ENCODE measurements at places on chromosomes 2 and 18.

- DNase-seq: no peak
Observed at GRCh38 chr2:75055820-75056675, 97.6 kb downstream of the POLE4 start.

DNA sequence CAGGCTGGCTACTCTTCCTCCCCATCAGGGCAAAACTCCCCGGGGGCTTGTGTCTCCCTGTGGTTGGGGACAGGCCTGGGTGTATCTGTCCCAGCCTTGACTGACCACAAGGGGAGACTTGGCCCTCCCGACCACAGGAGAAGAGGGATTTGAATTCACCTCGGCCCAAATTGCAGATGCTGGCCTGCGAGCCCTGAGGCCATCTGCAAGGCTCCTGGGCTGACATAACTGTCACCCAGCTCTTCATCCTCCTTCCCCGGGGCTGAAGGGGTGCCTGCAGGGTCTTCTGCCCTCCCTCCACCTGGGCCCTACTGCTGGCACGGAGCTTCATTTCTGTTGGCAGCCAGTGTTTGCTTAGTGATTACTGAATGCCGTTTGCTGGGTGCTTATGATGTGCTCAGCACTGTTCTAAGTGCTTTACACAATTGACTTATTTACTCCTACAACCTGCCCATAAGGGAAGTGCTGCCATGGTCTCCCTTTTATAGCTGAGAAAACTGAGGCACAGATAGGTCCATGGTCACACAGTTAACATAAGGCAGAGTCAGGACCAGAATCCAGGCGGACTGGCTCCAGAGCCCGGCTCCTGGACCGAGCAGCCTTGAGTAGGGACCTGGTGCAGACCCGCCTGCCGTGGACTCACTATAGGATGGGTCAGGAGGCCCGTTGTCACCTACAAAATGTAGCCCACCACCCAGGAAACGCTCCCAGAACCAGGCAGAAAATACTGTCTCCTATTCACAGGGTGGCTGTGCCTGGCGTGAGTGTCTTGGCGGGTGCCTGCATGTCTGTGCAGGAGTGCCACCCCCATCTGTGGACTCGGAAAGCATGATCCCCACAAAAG is 18.9 kb downstream of the STEAP3 start:
- DNase-seq: no peak

GRCh38 chr2:115396579-115396978 is 954.1 kb downstream of the DPP10 start:
- DNase-seq: no peak

GRCh38 chr2:64624108-64624610 is 29.6 kb downstream of the SERTAD2 start:
- DNase-seq: no peak

DNA sequence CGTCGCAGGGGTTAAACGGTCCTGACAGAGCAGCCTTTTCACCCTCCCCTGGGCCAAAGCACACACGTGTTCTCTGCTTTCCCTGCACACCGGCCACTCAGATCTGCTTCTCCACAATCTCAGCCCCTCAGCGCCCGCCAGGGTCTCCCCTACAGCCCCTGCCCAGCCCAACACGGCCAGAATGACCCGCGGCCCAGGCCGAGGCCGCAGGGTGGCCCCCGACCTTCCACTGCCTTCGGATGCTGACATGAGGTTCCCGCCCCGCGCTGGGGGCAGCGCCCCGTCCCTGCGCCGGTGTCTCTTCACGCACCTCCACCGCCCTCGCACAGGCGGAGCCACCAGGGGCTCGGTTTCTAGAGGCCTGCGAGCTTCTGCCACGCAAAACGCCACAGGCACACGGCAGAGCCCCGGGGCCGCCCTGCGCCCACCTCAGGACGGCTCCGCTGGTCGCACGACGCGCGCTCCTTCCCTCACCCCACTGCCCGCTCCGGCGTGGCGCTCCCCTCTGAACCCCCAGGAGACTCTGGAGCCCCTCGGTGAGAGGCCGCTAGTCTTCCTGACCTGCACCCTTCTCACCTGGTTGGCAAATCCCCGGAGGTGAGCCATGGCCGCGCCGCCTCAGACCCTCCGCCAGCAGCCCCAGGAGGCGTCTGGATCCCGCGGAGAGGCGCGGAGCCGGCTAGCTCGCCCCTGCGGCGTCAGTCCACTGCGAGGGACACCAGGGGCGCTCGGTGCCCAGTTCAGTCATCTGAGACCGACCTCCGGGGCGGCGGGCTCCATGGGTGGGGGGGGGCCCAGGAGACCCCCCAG is 749 bp downstream of the STK25 start:
- no peak for DNase-seq

DNA sequence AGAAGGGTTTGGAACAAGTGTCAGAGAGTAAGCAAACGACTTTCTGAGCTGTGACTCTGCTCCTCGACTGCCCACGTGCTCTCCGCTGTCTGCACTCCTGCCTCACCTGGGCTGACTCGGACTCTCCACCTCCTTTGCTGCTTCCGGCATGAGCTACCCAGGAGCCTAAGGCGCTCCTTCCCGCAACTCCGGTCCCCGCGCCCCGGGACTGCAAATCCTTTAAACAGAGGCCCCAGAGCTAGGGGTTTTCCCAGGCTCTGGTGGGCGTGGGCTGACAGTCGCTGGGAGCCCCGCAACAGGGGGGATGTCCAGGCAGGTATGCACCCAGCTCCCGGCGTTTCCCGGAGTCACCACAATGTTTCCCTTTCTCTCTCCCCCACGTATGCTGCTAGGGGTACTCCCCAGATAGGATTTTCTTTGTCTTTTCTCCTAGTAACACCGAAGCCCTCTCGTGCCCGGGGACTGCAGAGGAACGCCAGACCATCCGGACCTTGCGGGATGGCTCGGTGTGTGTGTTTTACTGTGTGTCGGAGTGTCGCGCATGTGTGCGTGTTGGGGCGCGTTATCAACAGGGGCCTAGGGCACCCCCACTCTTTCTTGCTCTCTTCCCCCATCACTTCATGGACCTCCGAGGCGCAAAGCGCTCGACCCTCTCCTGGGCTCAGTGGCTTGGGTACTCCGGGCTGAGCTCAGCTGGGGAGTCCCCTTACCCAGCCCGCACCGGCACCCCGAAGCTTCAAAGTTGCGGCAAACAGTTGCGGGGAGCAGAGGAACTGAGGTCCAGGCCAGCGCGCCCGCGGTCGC is 691 bp upstream of the THSD7B start:
- no peak for DNase-seq

GRCh38 chr18:63454497-63454896 is 22.3 kb upstream of the SERPINB5 start:
- DNase-seq: no peak

- DNase-seq: no peak
Observed at GRCh38 chr2:177084607-177085006, 128.0 kb upstream of the HNRNPA3 start.

DNA sequence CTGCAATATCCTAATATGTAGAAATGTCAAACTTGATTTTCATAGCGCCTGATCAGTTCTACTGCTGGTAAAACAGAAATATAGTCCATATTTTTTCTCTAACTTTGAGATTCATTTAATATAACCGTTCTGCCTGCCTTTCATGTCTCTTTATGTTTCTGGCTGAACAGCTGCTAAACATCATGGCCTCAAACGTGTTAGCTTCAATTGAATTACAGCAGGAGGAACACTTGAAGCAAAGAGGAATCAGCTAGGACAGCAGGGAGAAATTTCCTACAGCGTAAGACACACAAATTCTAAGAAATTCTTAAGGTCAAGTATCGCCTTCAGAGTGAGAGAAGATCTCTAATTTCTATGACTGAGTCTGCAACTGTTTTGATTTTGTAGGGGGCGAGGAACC is 433.2 kb downstream of the FBXO15 start:
- DNase-seq: no peak

DNA sequence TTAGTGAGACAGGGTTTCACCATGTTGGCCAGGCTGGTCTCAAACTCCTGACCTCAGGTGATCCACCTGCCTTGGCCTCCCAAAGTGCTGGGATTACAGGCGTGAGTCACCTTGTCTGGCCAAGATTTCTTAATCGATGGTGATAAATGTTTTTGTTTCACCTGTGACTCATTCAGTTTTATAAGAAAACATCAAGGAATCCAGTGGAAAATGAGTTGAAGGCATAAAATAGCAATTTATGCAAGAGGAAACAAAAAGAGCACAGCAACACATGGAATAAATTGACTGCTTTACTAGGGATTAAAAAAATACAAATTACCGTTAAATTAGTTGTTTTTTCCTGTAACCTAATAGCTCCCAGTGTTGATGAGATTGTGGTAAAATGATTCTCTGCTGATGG is 80.2 kb downstream of the CDK15 start:
- no peak for DNase-seq

GRCh38 chr18:49487711-49488310 is 777 bp upstream of the C18orf32 start:
- DNase-seq: no peak

- DNase-seq: no peak
Observed at GRCh38 chr2:164782323-164782722, 59.3 kb downstream of the COBLL1 start.

Measured in stimulated activated CD4-positive, alpha-beta T cell treated with anti-CD3 and anti-CD28 coated beads, Interleukin-12 subunit alpha, Interleukin-12 subunit beta, amount 100 ng/mL, for 48 hours (primary cell).